ENCODE measurements at places on chromosomes 11 and 22.

DNA sequence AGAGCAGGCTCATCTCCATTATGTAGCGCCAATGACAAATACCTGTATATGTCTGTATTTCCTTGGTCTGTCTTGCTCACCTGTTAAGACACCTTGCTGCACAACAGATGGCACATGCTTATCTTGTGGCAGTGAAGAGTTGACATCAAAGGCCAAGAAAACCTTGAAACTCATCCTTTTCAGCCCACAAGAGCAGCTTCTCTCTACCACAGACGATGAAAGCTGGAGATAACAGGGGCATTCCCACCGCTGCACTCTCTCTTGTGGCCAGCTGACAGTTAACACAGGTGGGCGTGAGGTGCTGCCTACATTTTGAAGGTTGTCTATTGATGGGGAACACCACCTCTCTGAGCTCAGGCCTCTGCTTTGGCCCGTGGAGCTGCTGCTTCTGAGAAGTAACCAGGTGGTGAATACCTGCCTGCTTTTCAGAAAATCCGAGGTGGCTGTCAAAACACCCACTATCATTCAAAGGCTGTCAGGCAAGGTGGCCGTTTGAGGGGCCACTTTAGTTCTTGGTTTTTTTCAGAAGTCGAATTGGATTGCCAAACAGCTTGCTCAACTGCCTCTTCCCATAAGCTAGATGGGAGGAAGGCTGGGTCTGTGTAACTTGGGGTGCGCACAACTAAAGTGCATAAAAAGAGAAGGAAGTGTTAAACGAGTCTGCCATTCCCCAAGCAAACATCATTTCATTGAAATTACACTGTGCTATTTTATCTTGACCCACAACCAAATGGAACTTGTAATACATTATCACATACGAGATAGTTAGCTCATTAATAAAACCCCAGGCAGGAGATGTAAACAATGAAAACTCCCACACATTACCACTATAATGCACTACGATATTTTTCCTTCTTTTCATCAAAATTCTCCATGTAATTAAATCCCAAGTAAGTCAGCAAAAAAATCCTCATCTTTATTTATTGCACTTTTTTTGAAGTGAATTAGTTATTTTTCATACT lies 87.1 kb upstream of the RAG2 start:
- DNase-seq: no peak

DNA sequence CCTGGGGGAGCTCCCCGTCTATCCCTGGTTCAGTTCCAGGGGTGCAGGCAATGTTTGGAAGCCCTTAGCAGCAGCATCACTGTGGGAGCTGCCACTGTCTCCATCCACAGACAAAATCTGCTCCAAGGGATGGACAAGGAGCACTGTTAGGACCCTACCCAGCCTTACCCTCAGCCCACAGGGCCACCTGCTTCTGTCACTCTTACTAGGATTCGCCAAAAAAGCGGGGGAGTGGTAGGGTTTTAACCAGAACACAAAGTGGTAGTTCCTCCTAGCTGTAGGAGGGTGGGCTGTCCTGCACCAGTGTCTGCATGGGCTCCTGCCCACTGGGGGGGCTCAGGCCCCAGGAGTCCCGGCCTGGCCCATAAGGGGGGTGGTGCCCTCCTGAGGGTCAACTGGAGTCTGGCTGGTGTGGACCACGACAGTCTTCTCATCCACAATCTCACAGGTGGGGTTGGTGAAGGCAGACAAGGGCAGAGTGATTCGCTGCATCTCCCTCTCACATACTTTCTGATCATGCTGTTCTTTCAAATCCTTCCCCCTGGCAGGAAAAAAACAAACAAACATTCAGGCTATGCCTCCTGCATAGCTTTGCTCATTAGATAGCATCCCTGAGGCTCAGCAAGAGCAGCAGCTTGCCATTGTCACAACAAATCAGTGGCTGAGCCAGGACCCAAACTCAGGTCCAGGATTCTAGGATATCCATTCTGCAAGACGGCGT lies 9.4 kb downstream of the PIK3IP1 start:
- DNase-seq: no peak

GRCh38 chr11:1337647-1338007 lies 28.2 kb upstream of the TOLLIP start:
- DNase-seq: no peak

DNA sequence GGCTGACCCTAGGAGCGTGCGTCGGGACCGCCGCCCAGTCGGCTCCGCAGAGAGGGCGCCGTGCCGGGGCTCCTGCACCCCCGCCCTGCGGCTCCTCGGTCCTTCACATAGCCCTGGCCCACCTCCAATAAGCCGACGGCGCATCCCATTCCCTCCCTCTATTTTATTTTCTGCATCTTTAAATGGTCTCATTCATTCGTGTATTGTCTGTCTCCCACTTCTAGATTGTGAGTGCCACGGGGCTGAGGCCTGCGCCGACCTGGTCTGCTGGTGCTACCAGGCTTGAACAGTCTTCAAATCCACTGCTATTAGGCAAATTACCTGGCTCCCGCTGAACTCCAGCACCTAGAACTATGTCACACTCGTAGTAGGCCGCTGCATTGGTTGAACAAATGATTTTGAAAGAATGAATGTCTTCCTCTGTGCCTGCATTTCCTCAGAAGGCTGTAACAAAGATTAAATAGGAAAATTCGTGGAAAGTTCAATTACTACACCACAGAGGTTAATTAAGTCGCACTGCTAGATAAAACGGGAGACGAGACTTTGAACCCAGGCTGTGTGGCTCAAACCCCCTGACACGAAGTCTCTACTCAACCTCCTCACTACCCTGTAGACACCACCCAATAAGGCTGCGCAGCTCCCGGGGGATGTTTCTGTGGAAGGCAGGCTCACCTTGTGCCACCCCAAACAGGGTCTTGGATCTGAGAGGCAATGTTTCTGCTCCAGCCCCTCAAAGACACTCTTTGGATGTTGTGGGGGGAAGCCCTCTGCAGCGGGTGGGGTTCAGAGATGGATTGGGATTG lies 1.2 kb upstream of the PPP1R14B start:
- no peak for DNase-seq

- no peak for DNase-seq
Measured at GRCh38 chr22:41001722-41002122, 50.5 kb downstream of the RBX1 start.

DNA sequence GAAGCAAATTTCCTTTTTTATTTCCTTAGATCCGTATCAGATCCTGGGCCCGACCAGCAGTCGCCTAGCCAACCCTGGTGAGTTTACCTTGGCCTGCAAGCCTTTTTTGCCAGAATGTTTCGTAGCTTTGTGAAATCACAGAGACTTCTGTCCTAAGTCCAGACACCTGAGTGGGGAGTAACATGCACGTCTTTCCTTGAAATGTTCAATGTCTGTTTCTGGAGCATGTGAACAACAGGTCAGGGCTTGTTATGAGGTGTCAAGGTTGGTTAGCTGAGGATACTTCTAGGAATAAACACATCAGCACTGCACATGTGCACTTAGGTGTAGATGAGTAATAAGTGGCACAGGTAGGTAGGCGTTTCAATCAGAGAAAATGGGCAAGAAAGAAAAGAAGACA lies 58.0 kb downstream of the KCNJ1 start:
- DNase-seq: no peak

DNA sequence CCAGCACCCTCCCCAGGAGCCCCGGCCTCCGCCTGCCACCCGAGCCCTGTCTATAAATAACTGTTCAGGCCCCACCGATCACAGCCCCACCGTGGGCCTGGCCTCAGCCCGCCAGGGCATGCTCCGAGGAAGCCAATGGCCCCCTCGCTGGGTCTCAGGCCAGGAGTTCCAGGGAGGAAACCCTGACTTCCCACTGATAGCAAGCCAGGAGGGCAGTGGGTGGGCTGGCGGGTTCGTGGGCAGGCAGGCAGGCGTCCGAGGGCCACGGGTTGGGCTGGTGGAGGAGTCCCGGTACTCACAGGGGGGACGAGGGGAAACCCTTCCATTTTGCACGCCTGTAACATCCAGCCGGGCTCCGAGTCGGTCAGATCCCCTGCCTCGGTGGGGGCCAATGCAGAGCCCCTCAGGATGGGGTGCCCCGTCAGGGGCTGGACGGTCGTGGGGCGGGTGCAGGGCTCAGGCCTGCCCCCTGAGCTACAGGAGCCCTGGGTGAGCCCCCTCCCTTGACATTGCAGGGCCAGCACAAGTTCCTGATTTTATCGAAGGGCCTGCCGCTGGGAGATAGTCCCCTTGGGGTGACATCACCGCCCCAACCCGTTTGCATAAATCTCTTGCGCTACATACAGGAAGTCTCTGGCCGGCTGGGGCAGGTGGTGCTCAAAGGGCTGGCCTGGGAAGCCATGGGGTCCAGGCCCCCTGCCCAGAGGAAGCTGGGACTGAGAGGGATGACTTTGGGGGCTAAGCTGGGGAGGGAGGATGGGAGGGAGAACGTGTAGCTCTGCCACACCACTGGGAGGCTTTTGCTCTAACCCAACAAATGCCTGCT lies at the start of gene SPI1:
TSS of gene SPI1 (minus strand) at position 538 of the 826 bp plus-strand sequence. CDS start at position 344, 194 bp downstream.
- no peak for DNase-seq

- DNase-seq: no peak
Measured at GRCh38 chr11:123751781-123752180, 2.5 kb downstream of the OR6X1 start.

DNA sequence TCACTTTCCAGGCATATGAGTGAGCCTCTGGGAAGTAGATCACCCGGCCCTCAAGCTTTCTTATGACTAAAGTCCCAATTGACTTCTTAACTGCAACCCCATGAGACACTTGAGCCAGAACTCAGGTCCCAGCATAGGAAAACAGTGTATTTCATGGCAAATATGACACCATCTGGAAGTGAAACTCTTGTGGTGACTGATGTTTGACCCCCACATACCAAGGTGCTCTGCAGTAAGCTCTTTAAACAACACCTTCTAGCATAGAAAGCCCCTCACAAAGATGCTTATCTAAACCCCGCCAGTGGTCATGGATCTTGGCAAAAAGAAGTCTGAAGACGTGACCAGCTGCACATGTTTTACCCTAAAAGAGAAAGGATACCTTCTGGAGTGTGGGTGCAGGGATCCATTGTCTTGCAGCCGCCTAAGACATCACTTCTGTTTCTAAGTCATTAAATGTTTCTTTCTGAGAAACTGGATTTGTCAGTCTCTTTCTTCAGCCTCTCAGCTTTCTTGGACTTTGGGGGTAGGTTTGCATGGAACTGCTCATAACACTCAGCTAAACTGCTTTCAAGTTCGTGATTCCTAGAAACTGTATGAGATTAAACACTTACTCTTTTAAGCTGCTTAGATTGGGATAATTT lies 7.4 kb upstream of the PELI3 start:
- DNase-seq: no peak

GRCh38 chr11:57639321-57640067 lies 10.2 kb downstream of the YPEL4 start:
- DNase-seq: no peak

DNA sequence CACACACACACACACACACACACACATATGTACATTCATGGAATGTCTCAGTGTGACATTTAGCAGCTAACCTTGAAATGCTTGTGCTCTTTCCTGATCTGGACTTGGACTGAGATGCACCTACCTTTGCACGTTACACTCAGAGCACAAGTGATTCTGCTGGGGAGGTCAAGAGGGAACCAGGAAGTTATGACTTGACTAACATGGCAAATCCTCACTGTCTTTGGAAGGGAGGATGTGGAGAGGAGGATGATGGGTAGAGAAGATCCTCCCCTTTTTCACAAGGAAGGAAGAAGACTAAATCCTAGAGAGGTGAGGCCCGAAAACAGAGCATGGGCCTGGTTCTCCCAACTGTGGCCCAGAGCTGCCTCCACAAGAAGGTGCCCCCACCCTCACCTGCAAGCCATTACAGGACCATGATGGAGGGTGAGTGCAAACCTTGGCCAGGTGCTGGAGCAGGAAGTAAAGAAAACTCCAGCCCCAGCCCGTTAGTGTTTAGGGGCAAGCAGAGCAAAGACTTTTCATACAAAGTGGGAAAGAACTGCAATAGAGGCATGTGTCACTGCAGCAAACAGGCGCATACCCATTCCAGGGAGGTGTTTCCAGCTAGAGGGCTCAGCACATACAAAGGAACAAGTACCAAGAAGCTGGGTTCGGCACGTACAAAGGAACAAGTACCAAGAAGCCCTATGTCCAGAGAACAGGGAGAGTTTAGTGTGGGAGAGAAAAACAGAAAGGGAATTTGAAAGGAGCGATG lies 26.4 kb downstream of the SCN4B start:
- DNase-seq: peak; percentile 29

- DNase-seq: no peak
Measured at GRCh38 chr11:83613767-83614121, 327.6 kb upstream of the CCDC90B start.

GRCh38 chr11:45232341-45233080 lies 53.6 kb downstream of the SYT13 start:
- DNase-seq: no peak

GRCh38 chr11:117641008-117641915 lies 155.8 kb downstream of the DSCAML1 start:
- no peak for DNase-seq

DNA sequence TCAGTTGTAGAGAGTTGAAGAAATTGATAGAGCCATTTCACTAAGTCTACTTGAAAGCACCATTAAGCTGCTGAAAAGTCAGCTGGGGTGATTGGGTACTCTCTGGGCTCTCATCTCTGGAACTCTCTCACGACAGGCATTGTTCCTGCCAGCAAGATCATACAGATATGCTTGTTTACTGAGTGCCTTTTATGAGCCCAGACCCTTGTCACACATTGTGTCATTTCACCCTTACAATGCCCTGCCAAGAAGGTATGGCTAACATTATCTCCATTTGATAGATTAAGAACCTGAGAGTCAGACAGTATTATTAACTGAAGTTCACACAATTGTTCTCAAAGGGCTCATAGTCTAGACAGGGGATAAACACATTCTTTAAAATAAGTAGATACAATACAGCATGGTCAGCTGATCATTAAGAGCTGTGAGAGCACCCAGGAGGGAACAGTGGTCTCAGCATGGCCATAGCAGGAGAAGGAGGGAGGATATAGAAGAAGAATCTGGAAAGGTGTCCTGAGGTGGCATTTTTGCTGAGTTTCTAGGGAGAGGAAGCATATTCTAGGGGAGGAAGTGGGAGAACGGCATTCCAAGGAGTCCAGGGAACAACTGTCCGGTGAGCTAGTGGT lies 580.5 kb downstream of the INSC start:
- DNase-seq: no peak

- DNase-seq: no peak
Measured at GRCh38 chr11:63282579-63282978, 39.2 kb upstream of the SLC22A25 start.

GRCh38 chr11:113655771-113656170 lies 50.3 kb downstream of the TMPRSS5 start:
- no peak for DNase-seq

- DNase-seq: no peak
Measured at GRCh38 chr22:26981111-26981510, 323.7 kb downstream of the MIAT start.

Data from ACHN (cell line).